ENCODE measurements at places on chromosomes 2 and 18.

DNA sequence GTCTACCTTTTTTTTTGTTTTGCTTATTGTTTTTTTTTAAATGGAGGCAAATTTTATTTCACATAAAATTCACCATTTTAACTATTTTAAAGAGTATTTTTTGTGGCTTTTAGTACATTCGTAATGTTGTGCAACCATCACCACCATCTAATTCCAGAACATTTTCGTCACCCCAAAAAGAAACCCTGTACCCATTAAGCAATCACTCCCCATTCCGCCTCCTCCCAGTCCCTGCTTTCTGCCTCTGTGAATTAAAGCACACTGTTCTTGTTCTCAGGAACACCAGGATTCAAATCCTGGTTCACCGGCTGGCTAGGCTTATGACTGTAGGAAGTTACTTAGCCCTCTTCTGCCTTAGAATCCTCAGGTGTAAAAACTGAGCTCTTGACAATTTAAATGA is 36.9 kb upstream of the EPAS1 start:
- DNase-seq, result no peak

DNA sequence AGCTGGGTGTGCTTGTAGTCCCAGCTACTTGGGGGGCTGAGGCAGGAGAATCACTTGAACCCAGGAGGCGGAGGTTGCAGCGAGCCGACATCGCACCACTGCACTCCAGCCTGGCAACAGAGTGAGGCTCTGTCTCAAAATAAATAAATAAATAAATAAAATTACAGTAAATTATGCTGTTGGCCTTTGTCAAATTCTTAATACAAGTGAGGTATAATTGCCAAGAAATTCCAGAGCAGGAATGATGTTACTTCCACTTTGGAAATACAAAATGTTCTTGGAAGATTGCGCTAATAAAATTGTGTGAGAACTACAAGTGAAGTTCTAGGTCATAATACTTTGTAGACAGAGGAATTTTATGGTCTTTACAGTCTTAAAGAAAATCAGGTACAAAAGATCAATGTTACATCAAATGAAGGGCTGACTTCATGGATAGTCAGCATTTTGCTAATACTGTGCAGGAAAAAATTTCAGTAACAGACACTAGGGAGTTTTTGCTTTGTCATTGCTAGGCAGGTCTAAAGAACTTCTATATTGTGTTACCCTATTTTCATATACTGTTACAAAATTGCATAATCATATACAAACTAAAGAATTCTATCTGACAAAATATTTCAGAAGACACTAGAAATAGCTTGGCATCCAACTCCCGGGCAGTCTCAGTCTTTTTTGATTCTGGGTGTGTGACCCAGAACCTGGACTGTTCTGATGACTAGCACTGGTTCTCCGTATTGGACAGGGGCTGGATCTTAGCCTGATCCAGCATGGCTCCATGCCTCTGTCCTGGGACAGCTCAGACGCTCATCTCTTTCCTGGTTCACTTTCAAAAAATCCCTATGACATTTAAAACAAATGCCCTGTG is 76.0 kb upstream of the STK17B start:
- no peak for DNase-seq

DNA sequence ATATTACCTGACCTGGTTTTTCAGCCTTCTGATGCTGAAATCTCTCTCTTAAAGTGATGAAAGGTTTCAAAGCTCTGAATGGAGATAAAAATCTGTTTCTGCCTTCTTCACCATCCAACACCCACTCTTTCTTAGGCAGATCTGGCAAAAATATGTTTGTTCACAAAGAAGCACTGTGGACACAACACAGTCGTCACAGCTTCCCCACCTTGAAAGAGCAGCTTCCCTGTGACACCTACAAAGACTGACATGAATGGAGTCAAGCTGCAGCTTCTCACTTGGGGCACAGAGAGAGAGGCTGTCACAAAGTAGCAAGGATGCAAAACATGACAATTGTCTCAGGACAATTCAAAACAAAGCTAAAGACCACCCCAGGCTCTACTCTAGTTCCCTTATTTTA is 86.5 kb downstream of the ICOS start:
- DNase-seq, result no peak

DNA sequence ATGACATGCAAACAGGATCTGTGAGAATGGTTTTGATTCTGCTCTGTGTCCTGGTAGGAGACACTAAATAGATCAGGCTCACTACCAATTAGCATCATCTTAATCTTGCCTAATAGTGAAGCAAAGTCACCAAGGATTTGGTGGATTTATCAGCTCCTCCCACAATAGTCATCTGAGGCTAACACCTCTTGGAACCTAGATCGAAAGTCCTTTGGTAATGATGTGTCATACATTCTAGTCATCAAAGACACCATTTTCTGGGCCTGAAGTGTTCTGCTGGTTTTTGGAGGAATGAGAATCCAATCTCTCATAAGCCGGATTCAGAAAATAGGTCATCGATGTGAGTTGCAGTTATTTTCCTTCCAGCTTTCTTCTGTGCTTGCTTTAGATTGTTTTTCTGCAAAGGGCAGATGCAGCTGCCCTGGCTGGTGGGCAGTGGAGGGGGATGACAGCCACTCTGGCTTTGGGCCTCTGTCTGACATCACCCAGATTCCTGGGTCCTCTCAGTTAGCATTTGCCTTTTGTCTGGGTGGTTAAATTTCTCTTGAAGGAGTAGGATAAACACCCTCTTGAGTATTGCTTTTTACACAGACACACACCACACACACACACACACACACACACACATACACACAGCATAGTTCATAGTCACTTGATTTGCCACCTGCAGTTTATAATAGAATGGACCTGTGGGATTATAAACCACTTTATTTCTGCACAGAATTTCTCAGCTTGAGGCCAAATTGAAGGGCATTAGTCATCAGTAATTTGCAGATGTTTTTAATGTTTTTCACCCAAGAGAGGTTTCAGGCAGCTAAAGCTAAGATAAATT is at the start of gene MYO3B:
Gene MYO3B (plus strand): TSS at position 198 of the 832 bp plus-strand sequence. CDS start 141 bp downstream, at position 339.
- no peak for DNase-seq

DNA sequence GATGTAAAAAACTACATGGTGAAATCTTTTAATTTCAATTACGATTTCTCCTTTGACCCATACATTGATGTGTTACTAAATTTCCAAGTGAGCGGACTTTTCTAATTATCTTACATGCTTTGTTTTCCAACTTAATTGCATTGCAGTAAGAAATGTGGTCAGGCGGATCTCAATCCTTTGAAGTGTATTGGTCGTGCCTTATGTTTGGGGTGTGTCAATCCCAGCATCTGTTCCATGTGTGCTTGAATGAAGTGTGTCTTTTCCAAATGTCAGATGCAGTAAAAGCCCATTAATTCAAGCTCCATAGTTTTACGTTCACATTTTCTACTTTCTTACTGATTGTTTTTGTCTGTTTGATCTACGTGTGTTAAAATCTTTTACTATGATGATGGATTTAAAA is 113.1 kb downstream of the UXS1 start:
- DNase-seq, result no peak

DNA sequence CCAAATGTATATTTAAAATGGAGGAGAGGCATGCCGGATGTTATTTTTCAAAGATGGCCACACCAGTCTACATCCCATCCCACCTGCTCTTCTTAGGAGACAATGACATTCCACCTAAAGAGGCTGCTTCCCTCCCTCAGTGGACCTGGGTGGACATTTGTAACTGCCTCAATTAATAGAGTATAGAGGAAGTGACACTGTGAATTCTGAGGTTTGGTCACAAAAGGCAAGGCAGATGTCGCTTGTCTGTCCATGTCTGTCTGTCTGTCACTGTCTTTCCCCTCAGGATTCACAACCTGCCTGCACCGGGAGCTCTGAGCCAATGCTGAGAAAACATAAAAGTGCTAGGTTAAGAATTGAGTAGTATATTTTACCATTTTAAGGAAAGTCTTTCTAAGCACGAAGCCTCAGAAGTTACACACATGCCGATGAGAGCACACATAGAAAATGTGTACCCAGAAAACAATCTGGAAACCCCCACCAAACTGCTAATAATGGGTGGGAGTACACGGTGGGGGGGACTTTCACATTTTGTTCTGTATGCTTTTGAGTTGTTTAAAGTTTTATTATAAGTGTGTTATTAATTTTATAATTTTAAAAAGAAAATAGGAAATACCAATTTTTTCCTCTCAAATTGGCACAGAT is 21.0 kb downstream of the MIB1 start:
- DNase-seq, result no peak

DNA sequence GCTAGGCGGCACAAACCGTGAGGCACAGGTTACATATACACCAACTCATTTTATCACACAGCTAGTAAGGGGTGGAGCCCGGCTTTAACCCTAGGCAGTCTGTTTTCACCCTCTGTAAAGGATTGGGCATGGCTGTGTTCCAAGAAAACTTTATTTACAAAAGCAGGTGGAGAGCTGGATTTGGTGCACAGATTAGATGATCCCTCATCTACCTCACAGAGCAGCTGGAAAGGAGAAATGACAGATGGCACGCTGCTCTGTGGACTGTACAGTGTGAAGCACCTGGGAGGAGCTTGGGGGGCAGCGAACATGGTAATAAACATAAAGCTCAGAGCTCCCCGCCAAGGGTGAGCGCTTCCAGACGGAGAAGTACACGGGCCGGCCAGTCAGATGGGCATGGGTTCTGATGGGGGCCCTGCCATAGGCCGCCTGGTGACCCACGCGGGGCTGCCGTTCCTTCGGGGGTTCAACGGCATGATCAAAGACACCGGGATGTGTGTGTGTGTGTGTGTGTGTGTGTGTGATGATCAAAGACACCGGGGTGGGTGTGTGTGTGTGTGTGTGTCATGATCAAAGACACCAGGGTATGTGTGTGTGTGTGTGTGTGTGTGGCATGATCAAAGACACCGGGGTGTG is 862 bp upstream of the TMEM177 start:
- peak; percentile 66 for DNase-seq

GRCh38 chr2:238059505-238059904 is 1.3 kb upstream of the SCLY start:
- no peak for DNase-seq

DNA sequence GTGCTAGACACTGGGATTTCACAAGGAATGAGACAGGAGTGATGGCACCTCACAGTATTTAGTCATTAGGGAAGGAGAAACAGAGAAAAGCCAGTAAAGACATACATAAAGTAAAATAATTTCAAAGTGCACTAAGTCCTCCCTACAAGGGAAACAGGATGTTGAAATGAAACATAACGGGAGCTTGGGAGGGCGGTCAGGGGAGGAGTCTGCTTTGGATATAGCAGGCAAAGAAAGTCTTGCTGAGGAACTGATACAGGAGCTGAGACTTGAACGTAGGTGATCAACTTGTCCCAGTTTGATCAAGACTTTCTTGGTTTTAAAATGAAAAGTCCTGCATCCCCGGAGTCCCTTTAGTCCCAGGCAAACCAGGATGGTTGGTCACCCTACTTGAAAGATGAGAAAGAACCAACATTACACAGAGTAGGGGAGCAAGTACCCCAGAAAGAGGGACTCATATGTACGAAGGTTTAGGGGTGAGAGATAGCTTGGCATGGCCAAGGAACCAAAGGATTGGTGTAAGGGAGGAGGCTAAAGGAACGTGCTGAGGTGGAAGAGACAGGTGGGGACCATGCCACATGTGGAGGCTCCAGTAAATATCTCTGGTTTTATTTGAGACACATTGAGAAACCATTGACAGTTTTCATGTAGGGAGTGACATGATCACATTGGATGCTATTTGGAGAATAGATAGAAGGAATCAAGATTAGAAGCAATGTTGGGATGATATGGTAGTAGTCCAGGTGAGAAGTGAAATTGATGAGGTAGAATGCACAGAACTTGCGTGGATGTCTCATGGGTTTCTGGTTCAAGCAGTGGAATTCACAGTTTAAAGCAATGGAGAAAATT is 28.4 kb downstream of the FBXO48 start:
- DNase-seq, result no peak

DNA sequence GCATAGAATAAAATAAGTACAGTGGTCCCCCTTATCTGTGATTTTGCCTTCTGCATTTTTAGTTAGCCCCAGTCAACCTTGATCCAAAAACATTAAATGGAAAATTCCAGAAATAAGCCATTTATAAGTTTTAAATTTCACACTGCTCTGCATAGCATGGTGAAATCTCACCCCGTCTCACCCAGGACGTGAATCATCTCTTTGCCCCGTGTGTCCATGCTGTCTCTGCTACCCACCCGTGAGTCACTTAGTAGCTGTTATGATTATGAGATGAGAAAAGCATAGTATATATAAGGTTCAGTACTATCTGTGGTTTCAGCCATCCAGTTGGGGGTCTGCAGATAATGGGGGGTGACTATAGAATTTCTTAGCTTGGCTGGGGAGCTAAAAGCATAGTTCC is 67.3 kb downstream of the RHBDD1 start:
- DNase-seq, result no peak

DNA sequence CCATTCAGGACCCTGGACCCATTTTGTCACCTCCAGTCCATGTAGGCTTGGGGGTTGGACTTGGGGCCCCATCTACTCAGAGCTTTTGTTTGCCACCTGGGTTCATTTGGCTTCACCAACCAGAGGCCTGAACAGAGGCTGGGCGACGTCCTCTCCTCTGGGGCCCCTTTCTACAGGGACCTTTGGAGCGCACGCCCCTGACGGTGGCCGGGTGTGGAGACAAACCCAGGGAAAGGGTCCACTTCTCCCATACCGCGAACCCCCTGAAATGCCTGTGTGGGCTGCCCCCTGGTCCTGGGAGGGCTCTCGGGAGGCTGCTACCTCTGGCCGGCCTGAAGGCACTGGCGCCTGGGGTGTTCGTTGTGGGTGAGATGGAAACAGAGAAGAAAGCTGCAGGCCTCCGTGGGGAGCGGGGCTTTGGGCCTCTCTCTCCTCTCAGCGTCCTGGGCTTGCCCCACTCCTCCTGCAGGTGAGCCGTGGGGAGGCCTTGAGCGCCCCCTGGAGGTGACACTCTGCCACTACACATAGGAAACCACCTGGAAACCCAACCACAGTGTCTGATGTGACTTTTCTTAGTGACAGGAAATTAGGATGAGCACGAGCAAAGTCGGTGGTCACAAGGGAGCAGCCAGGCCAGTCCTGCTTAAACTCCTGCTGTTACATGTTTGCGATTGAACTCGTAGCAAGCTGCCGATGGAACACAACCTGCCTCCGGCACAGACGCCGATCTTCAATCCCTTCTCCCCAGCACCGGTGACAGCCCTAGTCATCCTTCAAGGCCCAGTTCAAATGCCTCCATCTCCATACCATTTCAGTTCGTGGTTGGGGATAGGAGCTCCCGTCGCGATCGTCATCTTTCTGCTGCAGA is 12.0 kb upstream of the NTSR2 start:
- peak; percentile 7 for DNase-seq

DNA sequence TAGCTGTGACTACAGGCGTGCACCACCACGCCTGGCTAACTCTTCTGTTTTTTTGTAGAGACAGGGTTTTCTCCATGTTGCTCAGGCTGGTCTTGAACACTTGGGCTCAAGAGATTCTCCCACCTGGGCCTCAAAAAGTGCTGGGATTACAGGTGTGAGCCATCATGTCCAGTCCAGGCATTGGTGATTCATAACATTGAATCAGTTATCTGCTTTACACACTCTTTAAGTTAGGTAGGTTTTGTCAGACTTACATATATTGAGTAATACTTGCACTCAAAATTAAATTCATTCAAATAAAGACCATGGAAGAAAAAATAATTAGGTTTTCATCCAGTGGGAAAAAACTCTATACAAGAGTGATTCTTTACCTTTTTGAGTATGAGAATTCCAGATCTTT is 93.2 kb upstream of the XPO1 start:
- DNase-seq, result no peak
